H4 (cell line): ENCODE measurements at places on chromosomes 7 and 10.

GRCh38 chr10:4403638-4404252, 422.3 kb upstream of the AKR1E2 start:
- no peak for DNase-seq

DNA sequence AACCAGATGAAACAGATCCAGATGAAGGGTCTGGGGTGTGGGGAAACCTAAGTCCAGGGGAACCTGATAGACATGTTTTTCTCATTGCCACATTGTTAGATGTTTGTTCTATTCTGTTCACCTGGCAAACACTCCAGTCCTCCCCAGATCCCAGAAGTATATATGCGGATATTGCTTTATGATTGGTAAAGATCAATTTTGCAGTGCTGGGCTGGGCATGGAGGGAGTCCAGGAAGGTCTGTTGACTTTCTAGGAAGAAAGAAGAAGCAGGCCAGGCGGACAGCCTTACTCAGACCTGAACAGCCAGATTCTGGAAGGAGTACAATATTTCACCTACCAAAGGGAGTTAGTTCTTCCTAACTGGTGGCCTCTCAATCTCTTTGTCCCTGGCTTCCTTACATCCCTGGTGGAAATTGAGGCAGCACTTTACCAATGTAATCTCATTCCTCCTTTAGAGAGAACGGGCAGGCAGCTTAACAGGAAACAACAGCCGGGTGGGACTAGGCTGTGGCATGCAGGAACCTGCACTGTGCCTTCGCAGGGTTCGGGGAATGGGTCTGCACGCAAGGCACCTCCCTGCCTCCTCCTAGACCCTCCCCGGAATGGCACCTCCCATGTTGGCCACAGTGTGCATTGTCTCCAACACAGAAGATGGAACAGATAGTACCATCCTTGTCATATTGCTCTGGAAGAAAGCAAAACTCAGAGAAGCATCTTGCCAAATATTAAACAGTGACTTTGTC, 930 bp downstream of the GIMAP6 start:
- no peak for DNase-seq

GRCh38 chr7:103130901-103131624, 17.8 kb downstream of the NAPEPLD start:
- DNase-seq = no peak

GRCh38 chr10:35379226-35380137, 43.2 kb downstream of the CCNY start:
- DNase-seq = no peak

DNA sequence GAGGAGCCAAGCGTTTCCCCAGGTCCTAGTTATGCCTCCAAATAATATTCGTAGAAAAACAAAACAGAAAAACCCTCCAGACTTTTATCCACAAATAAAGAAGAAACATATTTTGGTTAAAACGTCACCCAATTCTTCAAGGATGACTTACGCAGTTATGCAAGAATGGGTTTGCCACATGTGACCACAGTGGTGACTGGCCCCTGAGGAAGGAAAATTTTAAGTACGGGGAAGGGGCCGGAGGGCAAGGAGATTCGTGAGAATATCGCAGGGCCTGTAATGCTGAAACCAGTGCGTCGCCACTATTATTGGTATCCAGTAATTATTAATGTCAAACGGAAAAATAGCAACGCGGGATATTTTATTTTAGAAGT, 537 bp upstream of the MRPS24 start:
- peak; percentile 93 for DNase-seq

DNA sequence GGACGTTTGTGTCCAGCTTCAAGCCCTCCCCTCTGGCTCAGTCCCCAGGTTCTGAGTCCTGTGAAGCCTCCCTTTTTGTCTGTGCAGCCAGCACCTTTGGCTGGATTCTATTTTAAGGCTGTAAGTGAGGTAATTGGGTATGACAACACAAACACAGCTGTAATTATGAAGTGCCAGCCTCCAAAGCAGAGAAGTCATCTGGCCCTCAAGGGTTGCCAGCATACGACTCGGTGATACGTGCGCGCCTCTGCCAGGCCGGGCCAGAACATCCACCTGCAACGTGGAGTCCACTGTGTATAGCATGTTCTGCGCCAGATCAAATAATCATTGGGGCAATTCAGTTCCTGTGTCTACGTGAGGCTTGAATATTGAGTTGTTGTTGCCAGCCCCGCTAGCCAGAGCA, 6.7 kb upstream of the FAM180A start:
- DNase-seq = no peak

DNA sequence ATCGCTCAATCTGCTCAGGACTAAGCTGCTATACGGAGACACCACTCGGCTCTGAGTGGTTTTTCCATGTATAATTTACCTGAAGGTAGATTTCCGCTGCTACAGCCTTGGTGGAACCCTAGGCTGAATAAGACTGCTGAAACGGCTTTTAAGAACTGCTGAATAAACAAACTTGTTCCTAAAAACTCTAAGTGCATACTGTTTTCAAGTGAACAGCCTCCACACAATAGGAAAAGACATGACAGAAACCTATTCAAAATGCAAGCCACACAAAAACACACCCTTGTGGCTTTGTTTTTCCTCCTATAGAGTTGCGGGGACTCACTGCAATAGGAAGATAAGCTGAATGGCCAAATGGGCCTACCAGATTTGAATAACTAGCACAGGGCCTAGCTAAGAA, 117.2 kb downstream of the UBE2H start:
- no peak for DNase-seq

DNA sequence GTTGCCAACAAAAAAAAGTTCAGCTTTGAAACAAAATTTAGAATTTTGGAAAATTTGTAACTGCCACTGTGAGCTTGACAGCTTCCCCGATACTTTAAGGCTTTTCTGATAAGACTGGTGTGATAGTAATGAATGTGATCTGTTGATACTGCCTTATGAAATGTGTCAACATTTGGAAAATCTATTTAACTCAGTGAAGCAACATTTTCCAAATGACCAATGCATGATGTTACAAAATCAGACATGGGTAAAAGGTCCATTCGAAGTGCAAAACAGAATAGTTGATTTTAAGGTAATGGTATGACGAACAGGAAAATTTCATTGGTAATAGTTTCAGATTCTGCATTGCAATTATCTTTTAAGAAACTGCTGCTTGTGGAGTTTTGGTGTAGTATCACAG, 175.4 kb downstream of the SEM1 start:
- DNase-seq = no peak

GRCh38 chr7:103025341-103025740, 49.3 kb downstream of the FBXL13 start:
- no peak for DNase-seq

GRCh38 chr10:110885932-110886674, 14.4 kb downstream of the PDCD4 start:
- no peak for DNase-seq

GRCh38 chr7:120959929-120960484, 9.4 kb downstream of the ING3 start:
- DNase-seq = no peak

DNA sequence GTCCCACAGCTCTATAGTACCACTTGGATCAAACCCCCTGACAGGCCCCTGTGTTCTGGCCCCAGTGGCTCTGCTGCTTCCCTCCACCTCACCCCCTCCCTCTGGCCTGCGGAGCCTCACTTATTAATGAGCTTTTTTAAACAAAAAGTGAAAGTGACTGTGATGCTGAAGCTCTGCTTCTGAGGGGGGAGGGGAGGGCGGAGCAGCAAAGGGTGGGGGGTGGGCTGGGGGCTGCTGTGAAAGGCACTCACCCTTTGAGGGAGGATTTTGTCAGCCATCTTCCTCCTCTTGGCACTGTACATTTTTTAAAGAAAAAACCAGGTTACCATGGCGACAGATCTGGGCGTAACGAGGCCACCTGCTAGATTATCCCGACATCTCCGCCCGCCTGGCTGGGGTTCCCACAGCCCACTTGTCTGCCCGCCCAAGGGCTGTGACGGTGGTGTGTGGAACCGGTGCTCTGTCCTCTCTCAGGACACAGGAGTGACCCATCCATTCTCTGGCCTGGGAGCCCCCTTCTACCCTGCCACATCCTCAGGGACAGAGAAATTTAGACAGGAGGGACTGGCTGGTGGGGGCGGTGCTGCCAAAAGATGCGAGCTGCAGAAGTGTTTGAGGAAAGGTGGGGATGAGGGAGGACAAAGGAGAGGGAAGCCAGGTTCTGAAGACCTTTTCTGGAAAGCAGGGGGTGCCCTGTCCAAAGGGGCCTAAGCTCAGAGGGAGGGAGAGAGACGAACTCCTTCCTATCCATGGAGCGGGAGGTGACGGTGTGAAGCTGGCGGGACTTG, 4.9 kb downstream of the SMARCD3 start:
- no peak for DNase-seq

GRCh38 chr10:31707093-31708039, 221.3 kb downstream of the ARHGAP12 start:
- DNase-seq = no peak

GRCh38 chr10:6729071-6729774, 149.1 kb upstream of the PRKCQ start:
- DNase-seq = peak; percentile 16

GRCh38 chr10:30553626-30554439, 75.7 kb downstream of the LYZL2 start:
- DNase-seq = peak; percentile 53

DNA sequence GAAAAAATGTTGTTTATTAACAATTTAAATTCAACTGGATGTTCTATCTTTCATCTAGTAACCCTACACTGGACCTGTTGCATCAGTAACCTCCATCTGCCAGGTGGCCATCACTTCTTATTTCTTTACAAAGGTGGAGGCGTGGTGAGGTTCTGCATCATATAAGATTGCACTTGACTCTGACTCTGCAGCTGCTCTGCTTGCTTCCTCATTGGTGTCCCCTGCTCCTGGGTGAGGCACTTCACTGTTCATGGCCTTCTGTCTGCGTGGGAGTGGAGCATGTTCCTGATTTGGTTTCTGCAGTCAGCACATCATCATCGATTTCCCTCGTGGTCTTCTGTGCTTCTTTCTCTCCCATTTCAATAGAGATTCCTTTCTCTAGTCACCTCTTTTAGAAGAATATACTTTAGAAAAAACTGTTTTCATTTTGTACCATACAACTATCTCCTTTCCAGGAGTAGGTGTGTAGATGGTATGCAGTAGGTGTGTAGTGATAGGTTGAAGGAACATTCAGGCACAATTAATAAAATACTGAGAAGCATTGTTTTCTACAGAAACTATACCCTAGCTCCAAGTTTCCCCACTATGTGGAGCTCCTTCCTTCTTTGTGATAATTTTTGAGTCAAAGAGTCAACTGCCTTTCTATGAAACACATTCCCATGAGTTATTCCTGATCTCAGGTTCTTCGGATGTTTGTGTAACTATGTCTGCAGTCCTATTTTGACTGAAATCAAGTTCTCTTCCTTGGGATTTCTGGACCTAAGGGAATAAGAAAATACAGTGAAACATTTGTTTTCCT, 231.7 kb upstream of the CNTNAP2 start:
- DNase-seq = no peak

DNA sequence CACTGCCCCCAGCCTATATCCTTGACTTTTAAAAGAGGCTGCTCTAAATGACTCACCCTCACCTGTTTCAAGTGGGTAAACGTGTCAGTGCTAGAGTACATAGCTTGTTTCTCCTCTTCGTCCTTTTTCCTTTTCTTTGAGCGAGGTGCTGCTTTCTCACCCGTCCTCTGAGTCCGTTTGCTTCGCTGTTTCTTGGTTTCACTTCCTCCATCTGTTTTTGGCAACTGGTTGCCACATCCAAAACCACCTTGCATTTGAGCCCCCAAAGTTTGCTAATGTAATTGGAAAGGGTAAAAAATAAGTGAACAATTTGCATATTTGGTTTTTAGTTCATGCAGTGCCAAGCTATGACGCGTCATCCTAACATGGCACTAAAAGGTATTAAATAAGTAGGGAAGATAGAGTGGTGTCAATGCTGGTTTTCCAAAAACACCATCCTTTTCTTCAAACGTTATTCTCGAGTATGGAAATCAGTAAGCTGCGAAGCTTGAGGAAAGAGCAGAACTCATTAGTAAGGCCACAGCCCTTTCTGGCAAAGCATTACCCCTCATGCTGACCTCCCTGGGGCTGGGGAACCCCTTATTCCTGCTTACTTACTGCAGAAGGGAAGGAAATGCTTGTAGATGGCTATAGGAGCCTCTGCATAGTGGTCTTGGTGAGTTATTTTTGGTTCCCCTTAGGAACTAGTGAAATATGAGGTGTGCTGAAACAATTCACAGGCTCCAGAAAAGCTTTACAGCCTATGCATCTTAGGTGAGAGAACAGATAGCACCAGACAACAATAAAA, 133.5 kb downstream of the GALNT11 start:
- no peak for DNase-seq
